ENCODE measurements at places on chromosomes 13 and 19. TPM values are rescaled to one million over a fixed set of nuclear protein-coding genes. Genes with fewer than 3 reads are reported as not detected.

The SIGLEC10 gene
- total RNA-seq, result 2.3 TPM

DNA sequence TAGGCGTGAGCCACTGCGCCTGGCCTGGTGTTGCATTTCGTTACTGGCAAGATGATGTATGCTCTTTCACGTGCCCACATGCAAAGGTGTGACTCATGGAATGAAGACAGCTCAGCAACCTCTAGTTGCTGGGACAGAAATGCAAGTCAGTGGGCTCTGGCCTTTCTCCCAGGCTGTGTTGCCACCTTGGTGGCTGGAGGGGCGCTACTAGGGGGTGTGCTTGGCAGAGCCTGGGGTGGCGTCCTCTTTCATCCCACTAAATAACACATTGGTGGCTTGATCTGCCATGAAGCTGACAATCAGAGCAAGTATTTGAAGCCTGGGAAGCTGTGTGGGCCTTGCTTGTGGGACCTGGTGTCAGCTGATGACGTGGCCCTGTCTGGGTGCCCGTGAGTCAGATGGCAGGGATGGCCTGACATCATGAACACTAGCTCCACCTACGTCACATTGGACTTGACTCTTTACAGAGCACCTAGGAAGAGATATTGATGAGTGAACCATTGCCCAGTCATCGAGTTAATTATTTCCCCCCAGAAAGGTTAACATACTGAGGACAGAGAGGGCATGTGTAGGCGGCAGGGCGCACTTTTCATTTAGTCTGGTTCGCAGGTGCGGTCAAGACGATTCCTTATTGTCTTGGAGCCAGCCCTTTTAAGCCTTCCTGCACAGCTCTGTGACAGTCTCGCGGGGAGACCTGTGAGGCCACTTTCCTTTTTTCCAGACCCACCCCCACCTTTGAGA lies 154.2 kb downstream of the TM9SF2 start:
- no peaks in the 10 kb centered on the region for H3K36me3 ChIP-seq
- H3K27ac ChIP-seq, result no peak overlapping the region
- no peak overlapping the region for H3K4me3 ChIP-seq
- no peaks in the 10 kb centered on the region for H3K4me1 ChIP-seq
- H3K27me3 ChIP-seq, result no peaks in the 10 kb centered on the region
- no peak for DNase-seq

GRCh38 chr19:35879068-35879467 lies 10.7 kb downstream of the APLP1 start:
- H3K4me3 ChIP-seq, result no peak overlapping the region
- no peaks in the 10 kb centered on the region for H3K36me3 ChIP-seq
- no peaks in the 10 kb centered on the region for H3K4me1 ChIP-seq
- no peak overlapping the region for H3K27ac ChIP-seq

DNA sequence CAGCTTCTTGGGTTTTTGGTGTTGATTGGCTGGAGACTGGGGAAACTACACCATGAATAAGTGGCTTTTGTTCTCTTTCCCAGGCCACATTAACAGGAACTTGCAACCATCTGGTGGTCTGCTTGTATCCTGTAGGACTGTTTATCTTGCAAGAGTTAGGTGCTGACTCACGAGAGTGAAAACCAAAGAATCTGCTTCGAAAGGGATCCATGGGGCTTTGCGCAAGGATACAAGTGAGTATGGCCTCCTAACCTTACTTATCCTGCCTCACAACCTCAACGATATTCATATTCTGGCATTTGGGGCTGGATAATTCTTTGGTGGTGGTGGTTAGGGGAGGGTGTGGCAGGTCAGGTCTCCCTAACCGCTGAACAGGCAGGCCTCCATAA lies 4.7 kb upstream of the SIGLECL1 start:
- no peak overlapping the region for H3K4me3 ChIP-seq
- H3K27ac ChIP-seq, result no peak overlapping the region
- no peaks in the 10 kb centered on the region for H3K27me3 ChIP-seq
- H3K36me3 ChIP-seq, result no peaks in the 10 kb centered on the region
- no peak for DNase-seq

The UPK1A gene
- total RNA-seq, result not detected

The ZNF358 gene
- total RNA-seq, result 90.7 TPM

GRCh38 chr19:9941231-9941630 lies 4.9 kb upstream of the OLFM2 start:
- no peak overlapping the region for H3K4me3 ChIP-seq
- H3K36me3 ChIP-seq, result no peaks in the 10 kb centered on the region
- no peak for DNase-seq
- H3K4me1 ChIP-seq, result peaks cover 8% of the 10 kb centered on the region

DNA sequence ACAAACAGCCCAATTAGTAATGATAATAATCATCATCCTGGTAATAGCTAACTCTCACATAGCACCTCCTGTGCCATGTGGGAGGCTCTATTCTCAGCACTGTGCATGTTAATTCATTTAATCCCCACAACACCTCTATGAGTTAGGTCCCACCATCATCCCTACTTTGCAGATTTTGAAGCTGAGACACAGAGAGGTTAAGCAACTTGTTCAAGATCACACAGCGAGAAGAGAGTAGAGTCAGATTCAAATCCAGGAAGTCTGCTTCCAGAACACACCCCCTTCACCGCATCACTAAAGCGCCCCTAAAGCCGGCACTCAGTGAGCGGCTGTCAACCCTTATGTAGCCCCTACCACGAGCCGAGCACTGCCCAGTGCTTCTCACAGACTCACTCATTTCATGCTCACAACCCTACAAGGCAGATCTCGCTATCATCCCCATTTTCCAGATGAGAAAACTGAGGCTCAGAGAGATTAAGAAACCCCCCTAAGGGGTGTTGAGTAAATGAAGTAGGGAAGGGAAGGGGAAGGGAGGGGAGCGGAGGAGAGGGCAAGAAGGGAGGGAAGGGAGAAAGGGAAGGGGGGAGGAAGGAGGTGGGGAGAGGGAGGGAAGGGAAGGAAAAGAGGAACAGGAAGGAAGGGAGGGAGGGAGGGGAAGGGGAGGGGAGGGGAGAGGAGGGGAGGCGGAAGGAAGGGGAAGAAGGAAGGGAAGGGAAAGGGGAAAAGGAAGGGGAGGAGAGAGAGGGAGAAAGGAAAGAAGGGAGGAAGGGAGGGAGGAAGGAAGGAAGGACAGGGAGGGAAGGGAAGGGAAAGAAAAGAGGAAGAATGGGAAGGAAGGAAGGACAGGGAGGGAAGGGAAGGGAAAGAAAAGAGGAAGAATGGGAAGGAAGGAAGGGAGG lies 16.4 kb downstream of the EMP3 start:
- no peak overlapping the region for H3K27ac ChIP-seq
- DNase-seq, result no peak
- no peaks in the 10 kb centered on the region for H3K27me3 ChIP-seq
- no peaks in the 10 kb centered on the region for H3K4me1 ChIP-seq

GRCh38 chr13:114012921-114013320 lies 39.0 kb upstream of the C13orf46 start:
- no peaks in the 10 kb centered on the region for H3K4me1 ChIP-seq
- no peak overlapping the region for H3K4me3 ChIP-seq
- no peaks in the 10 kb centered on the region for H3K36me3 ChIP-seq
- no peak for DNase-seq
- H3K27me3 ChIP-seq, result no peaks in the 10 kb centered on the region

The HPN gene
- total RNA-seq, result 8.0 TPM

DNA sequence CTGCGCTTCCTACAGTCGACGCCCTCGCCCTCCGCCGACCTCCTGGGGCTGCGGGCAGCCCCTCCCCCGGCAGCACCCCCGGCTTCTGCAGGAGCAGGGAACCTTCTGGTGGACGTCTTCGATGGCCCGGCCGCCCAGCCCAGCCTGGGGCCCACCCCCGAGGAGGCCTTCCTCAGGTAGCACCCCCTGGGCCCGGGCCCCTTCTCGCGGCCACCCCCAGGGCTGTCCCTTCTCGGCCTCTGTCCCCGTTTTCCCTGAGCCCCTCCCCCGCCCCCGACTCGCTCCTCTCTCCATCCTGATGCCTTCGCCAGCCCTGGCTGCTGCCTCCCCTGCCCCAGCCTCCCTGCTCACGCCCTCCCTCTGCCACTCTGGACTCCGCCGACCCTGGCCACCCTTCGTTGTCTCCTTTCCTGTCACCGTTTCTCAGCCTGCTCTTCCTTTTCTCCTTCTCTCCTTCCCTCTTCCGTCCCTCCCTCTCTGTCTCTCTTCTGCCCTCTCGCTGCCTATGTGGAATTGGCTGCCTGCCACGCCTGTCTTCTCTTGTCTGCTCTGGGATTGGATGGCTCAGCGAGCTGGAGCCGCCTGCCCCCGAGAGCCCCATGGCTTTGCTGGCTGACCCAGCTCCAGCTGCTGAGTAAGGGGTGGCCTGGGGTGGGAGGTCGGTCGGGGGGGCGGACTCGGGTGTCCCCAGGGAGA lies 11.0 kb downstream of the FUZ start:
- H3K27ac ChIP-seq, result peak overlapping the region; percentile 55
- H3K27me3 ChIP-seq, result no peaks in the 10 kb centered on the region
- H3K4me3 ChIP-seq, result peak overlapping the region; percentile 35
- no peaks in the 10 kb centered on the region for H3K36me3 ChIP-seq

The SCEL gene
- not detected for total RNA-seq

DNA sequence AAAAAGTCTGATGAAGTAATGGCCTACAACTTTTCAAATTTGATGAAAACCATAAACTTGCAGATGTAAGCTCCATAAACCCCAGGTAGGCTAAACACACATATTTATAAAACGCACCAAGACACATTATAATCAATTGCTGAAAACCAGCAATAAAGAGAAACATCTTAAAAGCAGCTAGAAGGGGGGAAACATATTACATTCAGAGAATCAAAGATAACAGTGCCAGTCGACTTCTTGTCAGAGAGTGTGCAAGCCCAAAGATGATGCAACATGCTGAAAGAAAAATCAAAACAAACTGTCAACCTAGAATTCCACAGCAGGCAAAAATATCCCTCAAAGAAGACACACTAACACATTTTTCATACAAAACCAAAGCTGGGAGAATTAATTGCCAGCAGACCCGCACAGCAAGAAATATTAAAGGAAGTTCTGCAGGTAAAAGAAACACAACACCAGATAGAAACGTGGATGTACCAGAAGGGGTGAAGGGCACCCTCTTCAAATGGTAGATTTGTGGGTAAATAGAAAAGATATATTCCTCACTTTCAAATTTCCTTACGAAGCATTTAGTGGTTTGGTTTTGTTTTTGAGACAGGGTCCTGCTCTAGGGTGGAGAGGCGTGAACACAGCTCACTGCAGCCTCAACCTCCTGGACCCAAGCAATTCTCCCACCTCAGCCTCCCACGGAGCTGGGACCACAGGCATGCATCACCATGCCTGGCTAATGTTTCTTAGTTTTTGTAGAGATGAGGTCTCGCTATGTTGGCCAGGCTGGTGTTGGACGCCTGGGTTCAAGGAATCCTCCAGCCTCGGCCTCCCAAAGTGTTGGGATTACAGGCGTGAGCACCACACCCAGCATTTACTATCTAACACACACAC lies 16.5 kb upstream of the ATP1A3 start:
- H3K27ac ChIP-seq, result no peak overlapping the region
- H3K36me3 ChIP-seq, result no peaks in the 10 kb centered on the region
- no peaks in the 10 kb centered on the region for H3K27me3 ChIP-seq
- H3K4me1 ChIP-seq, result no peaks in the 10 kb centered on the region
- no peak for DNase-seq
- no peak overlapping the region for H3K4me3 ChIP-seq

The OR7D2 gene
- not detected for total RNA-seq

GRCh38 chr19:12840091-12841079 lies 2.1 kb downstream of the MAST1 start:
- H3K27ac ChIP-seq, result no peak overlapping the region
- H3K27me3 ChIP-seq, result peaks cover 8% of the 10 kb centered on the region
- H3K36me3 ChIP-seq, result no peaks in the 10 kb centered on the region
- peaks cover 5% of the 10 kb centered on the region for H3K4me1 ChIP-seq

The AMER2 gene
- total RNA-seq, result not detected

DNA sequence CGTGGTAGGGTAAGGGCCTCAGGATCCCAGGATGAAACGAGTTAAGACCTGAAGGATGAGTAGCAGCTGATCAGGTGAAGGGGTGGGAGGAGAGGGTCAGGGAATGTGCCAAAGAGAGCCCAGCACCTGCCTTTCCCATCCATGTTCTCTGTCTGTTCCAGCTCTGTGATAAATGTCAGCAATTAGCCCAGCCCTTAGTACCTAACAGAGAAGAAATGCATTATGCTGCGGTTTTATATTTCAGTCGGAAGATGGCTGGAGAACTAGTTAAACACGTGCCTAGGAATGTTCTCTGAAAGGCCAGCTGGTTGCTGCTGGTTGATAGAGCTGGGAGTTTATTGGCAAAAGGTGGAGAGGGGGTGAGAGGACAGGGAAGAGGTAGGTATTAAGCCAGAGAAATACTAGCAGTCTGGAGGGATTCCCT lies 268.2 kb downstream of the SHISA2 start:
- DNase-seq, result no peak
- H3K36me3 ChIP-seq, result no peaks in the 10 kb centered on the region
- H3K27ac ChIP-seq, result no peak overlapping the region
- no peaks in the 10 kb centered on the region for H3K4me1 ChIP-seq

DNA sequence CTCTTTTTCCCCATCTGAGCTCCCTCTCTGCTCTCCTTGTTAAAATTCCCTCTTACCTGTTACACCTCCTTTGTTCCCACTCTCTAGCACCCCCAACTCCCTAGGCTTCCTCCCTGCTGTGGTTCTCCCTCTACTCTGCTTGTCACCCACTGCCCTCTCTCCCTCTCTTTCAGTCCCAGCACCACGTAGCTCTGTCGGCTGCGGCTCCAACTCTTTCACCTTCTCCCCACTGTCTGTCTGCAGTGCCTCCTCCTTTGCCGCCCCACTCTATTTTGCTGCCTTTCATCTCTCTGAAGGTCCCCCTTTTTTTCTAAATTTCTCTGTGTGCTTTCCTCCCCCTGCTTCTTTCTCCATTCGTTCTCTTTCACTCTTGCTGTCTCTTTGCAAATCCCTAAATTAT lies 1.1 kb downstream of the ZNF836 start:
- no peak for DNase-seq
- H3K27me3 ChIP-seq, result no peaks in the 10 kb centered on the region
- no peaks in the 10 kb centered on the region for H3K36me3 ChIP-seq
- H3K27ac ChIP-seq, result no peak overlapping the region
- peak overlapping the region; percentile 77 for H3K4me3 ChIP-seq

DNA sequence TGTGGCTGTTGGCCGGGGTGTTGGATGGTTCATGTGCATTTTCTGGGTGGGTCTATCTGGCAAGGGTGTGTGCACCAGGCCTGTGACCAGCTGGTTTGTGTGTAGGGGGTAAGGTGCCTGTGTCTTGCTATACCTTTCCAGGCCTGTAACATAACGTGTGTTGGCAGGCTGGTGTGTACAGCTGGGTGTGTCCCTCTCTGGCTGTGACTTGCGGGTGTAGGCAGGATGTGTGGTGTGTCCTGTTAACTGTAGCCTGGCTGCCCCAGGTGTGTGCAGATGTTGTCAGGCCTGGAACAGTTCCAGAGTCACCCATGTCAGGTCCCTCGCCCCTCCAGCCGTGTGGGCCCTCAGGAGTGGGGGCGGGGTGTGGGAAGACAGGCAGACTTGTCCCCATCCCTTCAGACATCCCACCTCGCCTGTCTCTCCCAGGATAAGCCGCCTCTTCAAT lies 9.8 kb downstream of the KCTD15 start:
- peaks cover 5% of the 10 kb centered on the region for H3K4me1 ChIP-seq
- no peaks in the 10 kb centered on the region for H3K27me3 ChIP-seq
- H3K4me3 ChIP-seq, result no peak overlapping the region
- no peaks in the 10 kb centered on the region for H3K36me3 ChIP-seq
- H3K27ac ChIP-seq, result no peak overlapping the region
